NCI-H524 (cell line): ENCODE measurements at places on chromosomes 6 and 20.
A peak's percentile ranks its signal among the peaks of the same experiment; 100 is the strongest.

- no peak for DNase-seq
Observed at GRCh38 chr6:38774929-38775707, 60.0 kb downstream of the DNAH8 start.

- peak; percentile 94 for DNase-seq
Observed at GRCh38 chr6:147693181-147693580, 184.7 kb downstream of the SAMD5 start.

DNA sequence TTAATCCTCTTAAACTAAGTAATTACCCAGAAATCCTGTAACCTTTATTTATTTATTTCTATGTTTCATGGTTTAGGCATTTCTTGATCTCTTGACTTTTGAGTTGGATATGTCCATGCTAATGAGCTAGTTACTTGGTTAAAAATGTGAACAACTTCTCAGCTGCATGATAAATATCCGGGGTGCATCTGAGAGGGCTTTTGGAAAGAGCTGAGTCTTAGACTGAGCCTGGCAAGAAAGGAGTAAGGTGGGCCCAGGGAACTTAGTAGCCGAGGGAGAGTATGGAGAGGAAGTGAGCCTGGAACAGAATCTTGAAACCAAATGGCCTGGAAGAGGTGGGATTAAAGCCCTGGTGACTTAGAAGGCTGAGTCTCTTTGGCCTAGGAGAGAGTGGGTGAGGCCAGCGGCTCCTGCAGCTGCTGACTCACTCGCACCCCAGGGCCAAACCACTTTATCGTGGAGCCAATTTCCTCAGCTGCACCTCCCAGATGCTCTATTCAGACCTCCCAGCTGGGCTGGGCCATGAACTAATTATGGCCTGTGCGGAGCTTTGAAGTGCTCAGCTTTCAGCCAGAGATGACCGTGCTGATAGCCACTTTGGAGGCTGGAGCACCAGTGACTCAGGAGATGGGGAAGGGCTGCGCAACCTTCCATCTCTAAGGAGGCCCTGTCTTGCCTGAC, 19.1 kb downstream of the TGM3 start:
- DNase-seq, result no peak

DNA sequence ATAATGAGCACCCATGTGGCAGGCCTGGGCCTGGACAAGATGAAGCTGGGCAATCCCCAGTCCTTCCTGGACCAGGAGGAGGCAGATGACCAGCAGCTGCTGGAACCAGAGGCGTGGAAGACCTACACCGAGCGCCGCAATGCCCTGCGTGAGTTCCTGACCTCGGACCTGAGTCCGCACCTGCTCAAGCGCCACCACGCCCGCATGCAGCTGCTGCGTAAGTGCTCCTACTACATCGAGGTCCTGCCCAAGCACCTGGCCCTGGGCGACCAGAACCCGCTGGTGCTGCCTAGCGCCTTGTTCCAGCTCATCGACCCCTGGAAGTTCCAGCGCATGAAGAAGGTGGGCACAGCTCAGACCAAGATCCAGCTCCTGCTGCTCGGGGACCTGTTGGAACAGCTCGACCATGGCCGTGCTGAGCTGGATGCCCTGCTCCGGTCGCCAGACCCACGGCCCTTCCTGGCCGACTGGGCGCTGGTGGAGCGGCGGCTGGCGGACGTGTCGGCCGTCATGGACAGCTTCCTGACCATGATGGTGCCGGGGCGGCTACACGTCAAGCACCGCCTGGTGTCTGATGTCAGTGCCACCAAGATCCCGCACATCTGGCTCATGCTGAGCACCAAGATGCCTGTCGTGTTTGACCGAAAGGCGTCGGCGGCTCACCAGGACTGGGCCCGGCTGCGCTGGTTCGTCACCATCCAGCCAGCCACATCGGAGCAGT, 1.9 kb downstream of the FNDC11 start:
- no peak for DNase-seq

DNA sequence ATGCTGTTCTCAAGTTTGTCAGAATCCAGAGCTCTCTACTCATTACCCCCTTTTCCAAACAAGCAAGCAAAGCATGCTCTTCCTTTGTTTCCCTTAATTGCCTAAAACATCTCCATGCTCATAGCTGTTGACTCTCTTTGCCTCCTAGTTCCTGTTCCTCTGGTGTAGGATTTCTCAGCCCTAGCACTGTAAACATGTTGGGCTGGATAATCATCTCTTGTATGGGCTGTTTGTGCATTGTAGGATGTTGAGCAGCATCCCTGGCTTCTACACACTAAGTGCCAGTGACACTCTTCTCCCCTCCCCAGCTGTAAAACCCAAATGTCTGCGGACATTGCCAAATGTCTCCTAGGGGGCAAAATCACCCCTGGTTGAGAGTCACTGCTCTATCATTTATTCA, 14.0 kb downstream of the PPARD start:
- no peak for DNase-seq

DNA sequence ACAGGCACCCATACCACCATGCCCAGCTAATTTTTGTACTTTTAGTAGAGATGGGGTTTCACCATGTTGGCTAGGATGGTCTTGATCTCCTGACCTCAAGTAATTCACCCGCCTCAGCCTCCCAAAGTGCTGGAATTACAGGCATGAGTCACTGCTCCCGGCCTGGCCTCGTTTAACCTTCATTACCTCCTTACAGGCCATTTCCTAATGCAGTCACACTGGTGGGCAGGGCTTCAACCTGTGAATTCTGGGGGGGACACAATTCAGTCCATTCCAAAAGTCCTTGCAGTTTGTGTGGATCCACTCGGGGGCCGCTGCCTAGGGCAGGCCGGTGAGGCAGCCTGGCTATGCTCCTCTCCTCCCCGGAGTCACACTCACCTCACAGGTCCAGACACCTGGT, 112.4 kb upstream of the SNX9 start:
- no peak for DNase-seq

DNA sequence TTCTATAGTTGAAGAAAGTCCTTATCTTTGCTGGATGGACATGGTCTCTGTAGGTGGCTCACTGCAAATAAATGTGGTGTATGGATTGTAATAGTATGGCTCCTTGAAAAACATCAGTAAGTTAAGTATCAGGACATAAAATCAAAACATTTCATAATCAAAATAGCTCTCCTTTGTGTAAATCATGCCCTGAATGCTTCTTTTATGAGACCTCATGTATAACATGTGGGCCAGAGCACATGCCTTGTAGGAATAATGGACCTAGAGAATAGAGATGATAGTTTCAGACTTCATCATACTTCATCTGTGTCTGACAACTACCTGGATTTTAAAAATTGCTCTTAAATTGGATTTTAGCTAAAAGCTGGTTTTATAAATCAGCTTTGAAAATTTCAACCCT, 159.9 kb downstream of the ASCC3 start:
- DNase-seq, result no peak

DNA sequence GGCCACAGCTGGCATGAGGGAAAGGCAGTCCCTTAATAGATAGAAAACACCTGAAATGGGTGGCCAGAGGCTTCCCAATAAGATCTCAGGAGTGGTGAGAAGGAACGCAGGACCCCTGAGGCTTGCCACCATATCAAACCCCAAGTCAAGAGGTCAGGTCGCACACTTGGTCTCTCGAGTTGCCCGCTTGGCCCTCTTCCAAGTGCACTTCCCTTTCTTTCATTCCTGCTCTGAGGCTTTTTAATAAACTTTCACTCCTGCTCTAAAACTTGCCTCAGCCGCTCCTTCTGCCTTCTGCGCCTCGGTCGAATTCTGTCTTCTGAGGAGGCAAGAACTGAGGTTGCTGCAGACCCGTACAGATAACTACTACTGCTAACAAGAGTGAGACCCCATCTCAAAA, 64.2 kb downstream of the SLC2A10 start:
- no peak for DNase-seq

- no peak for DNase-seq
Observed at GRCh38 chr6:38570750-38571149, 69.0 kb downstream of the BTBD9 start.

- DNase-seq, result no peak
Observed at GRCh38 chr6:138638604-138639003, 135.0 kb upstream of the CCDC28A start.

DNA sequence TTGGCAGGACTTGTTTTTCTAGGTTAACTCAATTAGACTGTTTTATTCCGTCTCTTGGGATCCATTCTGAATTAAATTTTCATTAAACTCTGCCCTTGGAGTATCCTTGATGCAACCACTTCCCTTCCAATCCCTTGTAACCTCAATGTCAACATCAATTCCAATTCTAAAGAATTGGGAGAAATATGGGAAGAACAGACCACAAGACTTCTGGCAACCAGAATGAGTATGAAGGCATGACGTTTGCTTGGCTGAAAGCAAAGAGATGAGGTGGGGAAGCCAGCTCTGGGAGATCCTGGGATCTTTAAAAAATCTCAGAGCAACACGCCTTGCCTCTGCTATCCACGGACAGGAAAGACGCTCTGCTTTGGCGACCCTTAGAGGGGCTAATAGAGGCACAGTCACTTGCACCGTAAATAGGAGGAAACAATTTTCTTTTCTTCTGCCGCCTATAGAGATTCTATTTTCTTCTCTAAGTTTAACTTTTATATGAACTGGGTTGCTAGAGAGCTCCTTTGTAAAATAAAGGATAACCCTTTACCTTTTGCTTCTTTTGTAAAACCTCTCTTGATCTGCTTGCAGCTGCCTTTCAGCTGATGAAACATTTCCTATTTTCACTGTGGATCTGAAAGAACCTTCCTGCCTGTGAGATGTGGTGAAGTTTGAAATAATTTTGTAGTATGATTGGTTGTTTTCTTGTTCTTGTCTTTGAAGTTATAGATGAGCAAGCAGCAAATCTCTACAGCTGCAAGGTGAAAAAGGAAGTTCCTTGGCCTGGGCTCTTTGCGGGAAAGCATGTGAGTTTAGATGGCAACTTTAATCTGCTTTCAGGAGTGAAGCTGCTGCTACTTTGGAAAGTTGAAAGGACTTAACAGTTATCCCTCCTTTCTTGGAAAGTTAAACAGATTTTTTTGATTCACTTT, at the start of gene ASIP:
ASIP (plus strand) TSS at position 731 of the 923 bp plus-strand sequence. CDS start 18,952 bp downstream, outside the sequence.
- no peak for DNase-seq

- DNase-seq, result peak; percentile 27
Observed at GRCh38 chr6:75830959-75831885, 82.2 kb downstream of the MYO6 start.

DNA sequence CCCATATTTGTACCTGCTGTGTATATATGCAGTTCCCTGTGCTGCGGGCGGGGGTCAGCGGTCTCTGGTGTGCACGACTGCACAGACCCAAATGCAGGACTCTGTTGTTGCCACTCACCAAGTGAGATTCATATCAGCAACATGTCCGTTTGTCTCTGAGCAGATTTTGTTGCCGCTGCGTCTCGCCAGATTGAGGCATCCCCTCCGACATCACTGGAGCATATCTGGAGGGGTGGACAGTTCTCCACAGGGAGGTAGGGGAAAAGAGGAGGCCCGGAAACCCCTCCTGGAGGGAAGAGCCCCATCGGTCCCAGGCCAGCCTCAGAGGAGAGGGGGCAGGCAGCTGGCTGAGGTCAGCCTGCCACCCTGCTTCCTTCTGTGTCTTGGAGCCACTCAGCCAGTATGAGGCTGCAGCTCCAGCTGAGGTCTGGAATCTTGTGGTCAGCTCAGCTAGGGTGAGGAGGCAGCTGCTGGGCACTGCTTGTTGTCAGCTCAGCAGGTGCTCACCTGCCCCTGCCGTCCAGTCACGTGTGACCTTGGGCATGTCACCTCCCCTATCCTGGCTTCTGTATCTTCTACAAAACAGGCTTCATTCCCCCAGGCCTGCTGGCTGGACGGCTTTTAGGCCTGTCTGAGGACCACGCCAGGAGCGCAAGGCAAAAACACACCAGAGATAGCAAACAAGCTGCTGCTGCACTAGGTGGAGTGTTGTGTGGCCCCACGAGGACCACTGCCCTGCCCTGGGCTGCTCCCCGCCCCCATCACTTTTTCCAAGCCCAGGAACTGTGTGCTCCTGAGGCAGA, 47.1 kb downstream of the HNF4A start:
- no peak for DNase-seq

DNA sequence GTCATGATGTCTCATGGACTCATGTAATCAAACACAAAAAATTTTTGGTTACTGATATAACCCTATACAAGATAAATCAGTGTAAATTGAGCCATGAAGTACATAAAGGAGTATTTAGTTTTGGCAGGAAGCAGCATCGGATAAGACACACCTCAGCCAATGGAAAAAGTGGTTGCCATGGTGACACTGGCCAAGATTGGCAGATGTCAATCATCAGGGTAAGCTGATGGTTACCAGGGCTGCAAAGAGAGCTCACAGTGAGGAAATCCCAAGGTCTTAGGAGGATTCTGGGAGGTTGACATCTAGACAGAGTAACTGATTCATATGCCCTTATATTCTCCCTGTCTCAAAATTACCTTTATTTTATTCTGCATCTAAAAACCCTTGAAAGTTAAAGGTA, 203.8 kb upstream of the PCSK2 start:
- no peak for DNase-seq

GRCh38 chr6:41599852-41600445, 38.3 kb upstream of the MDFI start:
- DNase-seq, result no peak

DNA sequence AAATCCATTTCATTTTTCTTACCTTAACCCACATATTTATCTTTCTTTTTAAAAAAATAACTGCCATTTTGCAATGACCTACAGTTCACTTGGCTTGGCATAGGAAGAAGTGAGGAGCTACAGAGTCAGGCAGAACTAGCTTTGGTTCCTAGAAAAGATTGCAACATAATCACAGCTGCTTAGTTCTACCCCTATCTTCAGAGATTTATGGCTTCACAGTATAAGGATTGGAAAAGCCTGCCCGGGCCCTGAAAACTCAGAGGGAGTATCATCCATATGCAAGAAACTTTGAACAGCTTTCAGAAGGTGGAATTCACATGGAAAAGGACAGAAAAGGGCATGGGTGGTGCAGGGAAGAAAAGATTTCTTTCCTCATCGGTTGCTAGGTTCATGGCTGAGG, 774.3 kb upstream of the CHD6 start:
- DNase-seq, result no peak
